ENCODE measurements at places on chromosomes 4 and X.
A peak's percentile ranks its signal among the peaks of the same experiment; 100 is the strongest.

DNA sequence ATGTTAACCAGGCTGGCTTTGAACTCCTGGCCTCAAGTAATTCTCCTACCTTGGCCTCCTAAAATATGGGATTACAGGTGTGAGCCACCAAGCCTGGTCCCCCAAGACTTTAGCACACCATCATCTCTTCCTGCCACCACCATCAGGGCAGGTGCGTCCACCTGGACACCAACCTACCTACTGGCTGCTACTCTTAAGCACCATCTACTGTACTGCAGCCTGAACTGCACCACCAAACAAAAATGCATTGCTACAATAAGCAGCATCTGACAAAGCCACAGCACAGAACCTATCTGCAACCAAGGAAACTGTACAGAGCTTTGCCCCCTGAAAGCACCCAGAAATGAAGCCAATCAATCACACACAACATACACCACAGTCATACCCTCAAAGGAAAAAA, 139.7 kb downstream of the EFHC2 start:
- DNase-seq: no peak

GRCh38 chr4:85767649-85768048, 292.7 kb downstream of the ARHGAP24 start:
- DNase-seq: no peak

DNA sequence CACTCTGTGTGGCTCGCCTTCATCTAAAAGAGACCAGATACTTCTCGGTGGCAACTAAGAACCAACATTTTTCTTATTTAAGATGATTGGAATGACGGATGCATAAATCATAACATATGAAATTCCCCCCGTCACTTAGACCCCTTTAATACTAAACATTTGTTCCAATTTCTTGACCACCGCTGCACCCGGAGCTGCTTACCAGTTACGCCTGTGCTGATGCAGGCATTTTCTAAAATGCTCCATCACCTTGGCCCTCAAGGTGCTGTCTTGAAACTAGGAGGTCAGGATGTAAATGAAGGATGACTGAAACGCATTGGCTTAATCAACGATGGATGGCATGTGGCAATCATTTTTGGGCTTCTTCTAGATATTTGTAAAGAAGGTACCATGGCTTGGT, 130.0 kb downstream of the CPZ start:
- no peak for DNase-seq

- DNase-seq: no peak
Measured at GRCh38 chrX:125132274-125132673, 187.4 kb upstream of the TEX13C start.

- peak; percentile 19 for DNase-seq
Measured at GRCh38 chrX:119008110-119008744, 33.8 kb downstream of the LONRF3 start.

GRCh38 chrX:23235051-23235450, 99.6 kb upstream of the PTCHD1 start:
- DNase-seq: no peak

DNA sequence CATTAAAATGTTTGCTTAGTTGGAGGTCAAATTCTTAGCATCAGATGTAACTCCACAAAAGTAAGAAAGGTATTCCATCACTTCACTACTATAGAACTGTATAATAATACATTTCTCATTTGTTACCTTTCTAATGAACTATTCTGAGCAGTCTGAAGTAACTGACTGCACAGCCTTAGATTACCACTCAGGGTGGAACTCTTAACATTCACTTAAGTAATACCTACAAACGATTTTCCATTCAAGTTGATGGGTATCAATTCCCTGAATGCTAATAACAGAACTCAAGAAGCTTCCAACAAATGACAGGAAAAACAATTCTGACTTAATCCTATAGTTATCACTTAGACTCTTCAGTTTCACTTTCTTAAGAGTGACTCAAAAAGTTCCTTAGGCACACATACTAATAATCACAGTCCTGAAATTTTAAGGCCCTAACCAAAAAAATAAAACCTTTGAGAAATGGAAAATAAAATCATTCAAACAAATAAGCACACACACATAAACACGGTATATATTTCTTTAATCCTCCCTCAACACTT, 20.9 kb downstream of the HNRNPD start:
- no peak for DNase-seq

- DNase-seq: no peak
Measured at GRCh38 chr4:176150356-176150682, 45.1 kb downstream of the SPATA4 start.

DNA sequence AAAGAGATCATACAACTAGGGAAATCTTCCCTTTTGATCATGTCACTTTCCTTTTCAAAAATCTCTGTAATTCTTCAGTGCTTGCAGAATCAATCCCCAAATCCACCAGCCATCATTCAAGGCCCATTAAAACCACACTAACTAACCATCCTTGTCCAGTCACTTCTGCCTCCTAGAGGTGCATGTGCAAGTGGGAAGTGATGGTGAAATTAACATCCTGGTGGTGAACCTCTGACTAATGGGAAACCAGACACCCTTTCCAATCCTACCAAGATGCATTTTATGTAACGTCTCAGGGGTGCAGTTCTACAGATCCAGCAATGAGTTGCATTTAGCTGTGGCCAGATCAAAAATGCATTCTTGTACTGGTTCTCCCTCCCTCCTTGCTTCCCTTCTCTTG, 341.8 kb downstream of the RAPGEF2 start:
- no peak for DNase-seq

DNA sequence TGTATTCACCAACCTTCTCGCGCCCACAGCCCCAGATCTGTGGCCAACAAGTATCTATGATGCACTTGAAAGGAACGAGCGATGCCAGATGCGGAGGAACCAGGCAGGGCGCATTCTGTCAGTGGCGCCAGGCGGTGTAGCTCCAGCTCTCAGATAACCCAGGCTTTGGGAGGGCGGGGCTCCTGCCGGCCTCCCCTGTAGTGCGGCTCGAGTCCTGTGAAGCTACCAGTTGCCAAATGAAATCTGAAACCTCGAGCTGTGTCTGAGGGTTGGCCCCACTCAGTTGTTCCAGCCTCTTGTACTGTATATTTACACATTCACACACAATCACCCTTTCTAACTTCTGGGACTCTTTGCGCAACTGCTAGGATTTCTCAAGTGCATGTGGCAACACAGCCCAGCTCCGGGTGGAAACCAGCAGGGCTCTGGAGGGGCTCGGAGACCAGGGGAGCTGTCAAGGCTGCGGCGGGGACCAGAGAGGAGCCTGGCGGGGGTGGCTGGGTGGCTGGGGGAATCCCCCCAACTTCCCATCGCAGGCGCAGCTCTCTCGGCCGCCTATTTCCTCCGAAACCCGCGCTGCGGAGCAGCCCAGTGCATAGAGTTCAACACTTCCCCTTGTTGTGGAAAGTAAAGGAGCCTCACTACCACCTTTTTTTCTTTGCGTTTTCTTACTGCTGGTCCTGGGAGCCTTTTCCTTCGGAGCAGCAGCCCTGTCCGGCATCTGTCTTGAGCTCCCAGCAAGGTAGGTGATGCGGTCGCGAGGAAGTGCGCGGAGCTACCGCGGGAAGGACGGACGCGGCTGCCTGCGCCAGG, at the start of gene ARHGAP24:
TSS of gene ARHGAP24 (plus strand) at position 333 of the 813 bp plus-strand sequence.
- DNase-seq: peak; percentile 70

- no peak for DNase-seq
Measured at GRCh38 chr4:128524311-128524710, 236.7 kb upstream of the PGRMC2 start.
